ENCODE measurements at places on chromosomes 16 and 17. TPM values are rescaled to one million over a fixed set of nuclear protein-coding genes. Genes with fewer than 3 reads are reported as not detected.

The HIGD1B gene
- polyA plus RNA-seq, result 4.2 TPM

The CPHXL2 gene
- polyA plus RNA-seq, result not detected

The NOS2 gene
- polyA plus RNA-seq, result 2.3 TPM

The CDC6 gene
- 7.1 TPM for polyA plus RNA-seq

The KRT27 gene
- not detected for polyA plus RNA-seq

The CCR7 gene
- 0.39 TPM for polyA plus RNA-seq

The CACNG5 gene
- not detected for polyA plus RNA-seq

The HAS3 gene
- 2.2 TPM for polyA plus RNA-seq

The TP53TG3B gene
- polyA plus RNA-seq, result not detected

Data from forelimb muscle (tissue), 1 donor.